Dermis lymphatic vessel endothelial cell (primary cell): ENCODE measurements at places on chromosomes 1 and 21. TPM values are rescaled to one million over a fixed set of nuclear protein-coding genes. Genes with fewer than 3 reads are reported as not detected.

IL12RB2 gene
- total RNA-seq: 0.11 TPM in 1 of 2 replicates, not detected in the other

H6PD gene
- total RNA-seq: 20.5 and 23.5 TPM in 2 replicates

MNDA gene
- not detected in 2 replicates for total RNA-seq

REG4 gene
- total RNA-seq: not detected in 2 replicates
